ENCODE measurements at places on chromosomes 7 and 10.

- no peak for DNase-seq
- H3K27me3 ChIP-seq = no peaks in the 10 kb centered on the region
- no peaks in the 10 kb centered on the region for H3K36me3 ChIP-seq
- H3K27ac ChIP-seq = no peak overlapping the region
- no peak overlapping the region for H3K4me3 ChIP-seq
- H3K4me1 ChIP-seq = no peaks in the 10 kb centered on the region
These were observed 98.3 kb upstream of the LRGUK start for GRCh38 chr7:134028853-134029252.

- peaks cover 13% of the 10 kb centered on the region for H3K27me3 ChIP-seq
- no peak overlapping the region for H3K4me3 ChIP-seq
- peaks cover 14% of the 10 kb centered on the region for H3K4me1 ChIP-seq
- no peak overlapping the region for H3K27ac ChIP-seq
- peak; percentile 68 for DNase-seq
These were observed 180.5 kb upstream of the PRSS58 start for GRCh38 chr7:142438235-142438922.

DNA sequence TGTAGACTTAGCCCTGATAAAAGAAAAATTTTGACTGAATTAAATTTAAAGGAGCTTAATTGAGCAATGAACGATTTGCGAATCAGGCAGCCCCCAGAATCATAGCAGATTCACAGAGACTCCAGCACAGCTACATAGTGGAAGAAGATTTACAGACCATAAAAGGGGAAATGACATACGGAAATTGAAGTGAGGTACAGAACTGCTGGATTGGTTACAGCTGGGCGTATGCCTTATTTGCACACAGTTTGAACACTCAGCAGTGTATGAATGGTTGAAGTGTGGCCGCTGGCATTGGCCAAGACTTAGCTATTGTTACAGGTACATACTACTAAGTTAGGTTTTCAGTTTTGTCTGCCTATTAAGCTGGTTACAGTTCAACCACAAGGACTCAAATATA, 433.5 kb upstream of the CELF2 start:
- no peaks in the 10 kb centered on the region for H3K27me3 ChIP-seq
- H3K4me3 ChIP-seq = no peak overlapping the region
- peaks cover 4% of the 10 kb centered on the region for H3K4me1 ChIP-seq
- H3K27ac ChIP-seq = no peak overlapping the region
- no peaks in the 10 kb centered on the region for H3K36me3 ChIP-seq
- DNase-seq = no peak

GRCh38 chr7:135077642-135078041, 70.2 kb upstream of the TMEM140 start:
- no peak for DNase-seq
- H3K27ac ChIP-seq = no peak overlapping the region
- peaks cover 37% of the 10 kb centered on the region for H3K27me3 ChIP-seq
- H3K4me3 ChIP-seq = no peak overlapping the region
- H3K4me1 ChIP-seq = no peaks in the 10 kb centered on the region

DNA sequence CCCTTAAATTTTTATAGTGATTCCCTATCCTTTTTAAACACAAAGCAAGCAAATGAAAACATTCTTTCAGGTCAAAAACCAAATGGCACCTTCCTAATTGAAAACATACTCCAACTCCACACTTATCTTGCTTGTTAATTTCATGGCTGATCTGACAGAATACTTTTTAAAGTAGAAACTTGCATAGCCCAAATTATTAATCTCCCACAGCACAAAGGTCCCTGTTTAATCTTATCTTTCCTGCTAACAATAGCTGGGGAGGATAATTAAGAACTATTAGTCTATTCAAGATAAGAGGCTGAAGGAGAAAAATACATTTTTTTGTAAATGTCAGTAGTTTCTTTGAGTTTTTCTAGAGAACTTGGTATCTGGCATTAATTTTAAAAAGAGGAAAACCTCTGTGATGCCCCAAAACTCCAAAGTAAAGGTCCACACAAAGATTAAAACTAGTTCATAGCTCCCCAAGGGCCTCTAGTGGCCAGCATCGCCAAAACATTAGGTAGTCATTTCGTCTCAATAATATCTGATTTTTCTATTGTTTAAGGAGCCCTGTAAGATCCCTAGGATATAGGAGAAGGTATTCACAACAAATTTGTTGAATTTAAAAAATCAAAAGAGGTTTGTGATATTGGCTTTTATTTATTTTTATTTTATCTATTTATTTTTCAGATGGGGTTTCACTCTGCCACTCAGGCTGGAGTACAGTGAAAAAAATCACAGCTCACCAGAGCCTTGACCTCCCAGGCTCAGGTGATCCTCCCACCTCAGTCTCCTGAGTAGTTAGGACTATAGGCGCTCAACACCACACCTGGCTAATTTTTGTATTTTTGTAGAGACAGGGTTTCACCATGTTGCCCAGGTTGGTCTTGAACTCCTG, 14.7 kb downstream of the CDNF start:
- peaks cover 11% of the 10 kb centered on the region for H3K4me1 ChIP-seq
- peaks cover 16% of the 10 kb centered on the region for H3K27me3 ChIP-seq
- H3K27ac ChIP-seq = no peak overlapping the region
- H3K36me3 ChIP-seq = no peaks in the 10 kb centered on the region
- peak; percentile 60 for DNase-seq
- H3K4me3 ChIP-seq = no peak overlapping the region

DNA sequence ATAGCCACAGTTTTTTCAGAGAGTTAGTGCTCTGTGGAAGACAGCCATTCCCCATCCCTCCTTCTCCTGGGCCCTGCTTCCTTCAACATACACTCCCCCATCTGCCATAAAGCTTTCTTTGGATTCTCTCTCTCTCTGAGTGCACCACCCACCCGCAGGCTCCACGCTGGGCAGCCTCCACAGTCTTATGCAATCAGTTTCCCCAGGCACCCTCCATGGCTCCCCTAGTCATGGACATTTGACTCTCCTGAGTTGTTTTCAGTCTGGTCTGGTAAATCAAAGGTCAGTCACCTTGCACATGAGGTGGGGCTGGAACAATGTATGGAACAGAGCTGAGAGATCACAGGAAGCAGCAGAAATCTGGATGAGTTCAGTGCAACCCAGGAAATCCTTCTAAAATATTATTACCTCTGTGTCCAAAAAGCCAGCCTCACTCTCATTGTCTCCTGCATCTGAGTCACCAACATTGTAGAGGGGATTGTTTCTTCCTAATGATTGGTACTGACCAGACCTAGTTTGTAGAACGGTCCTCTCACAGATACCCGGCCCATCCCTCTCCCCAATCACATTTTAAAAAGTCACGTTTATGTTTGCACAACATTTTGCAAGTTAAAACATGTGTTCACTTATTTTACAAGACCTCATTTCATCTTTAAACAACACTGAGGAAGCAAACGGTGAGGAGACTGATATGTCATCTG, 70.1 kb downstream of the CYCS start:
- no peaks in the 10 kb centered on the region for H3K36me3 ChIP-seq
- peaks cover 9% of the 10 kb centered on the region for H3K4me1 ChIP-seq
- H3K27me3 ChIP-seq = no peaks in the 10 kb centered on the region
- no peak overlapping the region for H3K27ac ChIP-seq

DNA sequence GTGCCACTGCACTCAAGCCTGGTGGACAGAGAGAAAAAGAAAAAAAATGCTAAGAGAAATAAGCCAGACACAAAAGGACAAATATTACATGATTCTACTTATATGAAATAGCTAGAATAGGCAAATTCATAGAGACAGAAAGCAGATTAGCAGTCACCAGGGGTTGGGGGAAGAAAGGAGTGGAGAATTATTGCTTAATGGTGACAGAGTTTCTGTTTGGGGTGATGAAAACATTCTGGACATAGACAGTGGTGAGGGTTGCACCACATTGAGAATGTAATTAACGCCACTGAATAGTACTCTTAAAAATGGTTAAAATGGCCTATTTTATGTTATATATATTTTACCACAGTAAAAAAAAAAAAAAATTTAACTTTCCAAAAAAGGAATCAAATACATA, 6.4 kb upstream of the NT5C2 start:
- no peaks in the 10 kb centered on the region for H3K27me3 ChIP-seq
- no peak for DNase-seq
- H3K27ac ChIP-seq = peak overlapping the region; percentile 58
- H3K4me1 ChIP-seq = peaks cover under 1% of the 10 kb centered on the region

GRCh38 chr7:114791771-114792170, 130.1 kb upstream of the MDFIC start:
- peaks cover 6% of the 10 kb centered on the region for H3K36me3 ChIP-seq
- no peaks in the 10 kb centered on the region for H3K27me3 ChIP-seq
- H3K4me3 ChIP-seq = no peak overlapping the region
- peaks cover 27% of the 10 kb centered on the region for H3K4me1 ChIP-seq
- DNase-seq = no peak
- no peak overlapping the region for H3K27ac ChIP-seq

DNA sequence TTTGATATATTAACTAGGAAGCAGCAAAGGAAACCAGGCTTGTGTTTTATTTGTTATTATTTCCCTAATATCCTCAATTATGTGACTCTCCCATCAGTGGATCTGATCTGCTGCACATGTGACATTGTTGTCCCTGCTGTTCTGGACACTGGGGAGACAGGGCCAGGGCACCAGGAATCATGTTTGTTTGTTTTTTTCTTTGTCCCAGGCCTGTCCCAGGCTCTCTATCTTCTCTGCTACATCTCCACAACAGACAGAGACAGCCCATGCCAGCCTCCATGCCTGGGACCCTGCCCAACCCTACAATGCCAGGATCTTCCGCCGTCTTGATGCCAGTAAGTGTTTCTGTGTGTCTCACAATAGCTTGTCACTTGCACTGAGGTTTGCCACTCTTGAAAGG, 239.6 kb downstream of the TRIL start:
- peaks cover 7% of the 10 kb centered on the region for H3K36me3 ChIP-seq
- H3K27ac ChIP-seq = no peak overlapping the region
- no peaks in the 10 kb centered on the region for H3K4me1 ChIP-seq
- no peak overlapping the region for H3K4me3 ChIP-seq
- DNase-seq = no peak

GRCh38 chr10:32600317-32600716, 154.4 kb downstream of the CCDC7 start:
- no peaks in the 10 kb centered on the region for H3K27me3 ChIP-seq
- DNase-seq = no peak
- H3K4me1 ChIP-seq = no peaks in the 10 kb centered on the region
- no peaks in the 10 kb centered on the region for H3K36me3 ChIP-seq
- H3K27ac ChIP-seq = no peak overlapping the region

GRCh38 chr7:135840591-135840990, 92.0 kb upstream of the FAM180A start:
- no peaks in the 10 kb centered on the region for H3K4me1 ChIP-seq
- H3K36me3 ChIP-seq = no peaks in the 10 kb centered on the region
- no peaks in the 10 kb centered on the region for H3K27me3 ChIP-seq
- H3K4me3 ChIP-seq = no peak overlapping the region
- DNase-seq = no peak
- H3K27ac ChIP-seq = no peak overlapping the region

DNA sequence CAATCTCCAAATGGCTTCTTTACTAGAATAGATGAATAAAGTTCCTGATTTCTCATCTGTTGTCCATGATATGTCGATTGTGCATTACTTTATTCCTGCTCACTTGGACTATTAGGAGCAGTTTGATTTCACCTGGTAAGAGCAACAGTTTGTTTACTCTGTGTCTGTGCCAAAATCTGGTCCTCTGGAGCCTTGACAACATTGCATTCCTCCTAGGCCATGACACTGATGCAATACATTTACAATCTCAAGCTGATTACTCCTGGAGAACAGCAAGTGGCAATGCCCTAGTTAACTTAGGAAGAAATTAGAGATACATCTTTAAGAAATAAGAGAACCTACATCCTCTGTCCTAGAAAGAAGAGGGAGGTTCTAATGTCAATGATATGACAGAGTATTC, 71.8 kb downstream of the SGCE start:
- H3K4me1 ChIP-seq = peaks cover 37% of the 10 kb centered on the region
- H3K27ac ChIP-seq = no peak overlapping the region
- peaks cover 3% of the 10 kb centered on the region for H3K36me3 ChIP-seq
- no peak overlapping the region for H3K4me3 ChIP-seq
- no peaks in the 10 kb centered on the region for H3K27me3 ChIP-seq

GRCh38 chr10:110456523-110457091, 41.1 kb upstream of the DUSP5 start:
- peak; percentile 87 for DNase-seq
- peaks cover 33% of the 10 kb centered on the region for H3K4me1 ChIP-seq
- H3K27me3 ChIP-seq = no peaks in the 10 kb centered on the region
- H3K36me3 ChIP-seq = no peaks in the 10 kb centered on the region
- peak overlapping the region; percentile 41 for H3K27ac ChIP-seq

- H3K36me3 ChIP-seq = no peaks in the 10 kb centered on the region
- H3K27ac ChIP-seq = no peak overlapping the region
- no peaks in the 10 kb centered on the region for H3K4me1 ChIP-seq
- no peak for DNase-seq
- H3K4me3 ChIP-seq = no peak overlapping the region
These were observed 798.1 kb downstream of the GATA3 start for GRCh38 chr10:8852546-8852945.

GRCh38 chr10:60940446-60940845, 3.5 kb downstream of the RHOBTB1 start:
- no peak overlapping the region for H3K27ac ChIP-seq
- H3K36me3 ChIP-seq = no peaks in the 10 kb centered on the region
- peaks cover 6% of the 10 kb centered on the region for H3K4me1 ChIP-seq
- no peak for DNase-seq
- H3K4me3 ChIP-seq = no peak overlapping the region
- no peaks in the 10 kb centered on the region for H3K27me3 ChIP-seq

DNA sequence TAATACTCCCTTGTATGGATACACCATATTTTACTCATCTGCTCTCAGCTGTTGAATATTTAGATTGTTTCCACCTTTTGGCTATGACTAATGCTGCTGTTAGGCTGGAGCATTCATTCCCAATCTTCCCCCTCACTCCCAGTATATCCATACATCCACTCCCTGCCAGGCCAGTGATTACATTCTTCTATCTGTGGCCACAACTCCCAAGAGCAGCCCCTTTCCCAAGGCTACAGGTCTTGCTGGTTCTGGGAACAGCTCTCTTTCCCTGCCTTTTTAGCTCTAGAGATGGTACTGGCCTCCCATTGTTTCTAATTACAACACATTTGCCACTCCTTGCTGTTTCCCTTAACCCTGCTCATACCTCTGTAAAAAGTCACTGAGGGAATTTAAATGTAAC, 28.2 kb downstream of the SFR1 start:
- no peak for DNase-seq
- no peak overlapping the region for H3K27ac ChIP-seq
- no peaks in the 10 kb centered on the region for H3K36me3 ChIP-seq
- peaks cover 24% of the 10 kb centered on the region for H3K27me3 ChIP-seq

- H3K27ac ChIP-seq = peak overlapping the region; percentile 89
- H3K4me1 ChIP-seq = peaks cover 34% of the 10 kb centered on the region
- peak; percentile 82 for DNase-seq
- H3K27me3 ChIP-seq = no peaks in the 10 kb centered on the region
- H3K4me3 ChIP-seq = no peak overlapping the region
These were observed 46.9 kb upstream of the STK17A start for GRCh38 chr7:43535810-43536585.

- no peaks in the 10 kb centered on the region for H3K36me3 ChIP-seq
- H3K27ac ChIP-seq = no peak overlapping the region
- no peak overlapping the region for H3K4me3 ChIP-seq
- H3K27me3 ChIP-seq = no peaks in the 10 kb centered on the region
- DNase-seq = no peak
These were observed 359.4 kb downstream of the GPAM start for GRCh38 chr10:111824128-111824527.

Measured in MCF 10A (cell line).